ENCODE measurements at places on chromosomes 7 and 10.

DNA sequence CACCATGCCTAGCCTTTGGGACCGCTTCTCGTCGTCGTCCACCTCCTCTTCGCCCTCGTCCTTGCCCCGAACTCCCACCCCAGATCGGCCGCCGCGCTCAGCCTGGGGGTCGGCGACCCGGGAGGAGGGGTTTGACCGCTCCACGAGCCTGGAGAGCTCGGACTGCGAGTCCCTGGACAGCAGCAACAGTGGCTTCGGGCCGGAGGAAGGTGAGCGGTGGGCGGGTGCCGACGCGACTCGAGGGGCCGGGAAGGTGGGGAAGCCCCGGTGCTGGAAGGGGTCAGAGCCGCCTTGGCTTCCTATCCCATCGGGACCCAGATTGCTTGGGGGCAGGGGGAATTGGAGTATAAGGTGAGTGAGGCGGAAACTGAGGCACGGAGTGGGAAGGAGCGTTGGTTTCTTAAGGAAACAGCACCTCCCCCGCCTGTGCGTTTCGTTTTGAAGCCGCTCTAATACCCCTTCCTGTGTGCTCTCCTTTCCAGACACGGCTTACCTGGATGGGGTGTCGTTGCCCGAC is 547 bp downstream of the DDIT4 start:
- DNase-seq: no peak

DNA sequence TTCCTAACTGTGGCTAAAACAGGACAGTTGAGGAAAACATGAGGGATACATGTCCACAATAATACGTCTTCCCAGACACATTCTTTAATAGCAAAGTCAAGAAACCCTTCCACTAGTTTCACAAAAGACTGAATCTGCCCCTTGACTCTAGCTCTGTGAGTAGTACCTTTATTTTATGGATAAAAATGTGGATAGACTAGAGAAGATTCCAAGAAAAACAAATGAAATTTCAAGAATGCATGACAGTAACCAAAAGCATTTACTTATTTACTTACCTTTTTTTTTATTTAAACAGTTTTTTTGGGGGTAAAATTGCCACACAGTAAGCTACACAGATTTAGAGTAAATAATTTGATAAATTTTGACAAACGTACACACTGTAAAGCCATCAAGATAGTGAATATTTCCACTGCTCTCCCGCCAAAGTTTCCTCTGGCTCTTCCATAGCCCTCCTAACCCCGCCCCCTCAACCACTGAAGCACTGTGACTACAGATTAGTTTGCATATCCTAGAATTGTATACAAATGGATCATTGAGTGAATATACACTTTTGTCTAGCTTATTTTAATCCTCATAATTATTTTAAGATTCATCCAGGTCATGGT is 420.4 kb upstream of the ZMIZ1 start:
- no peak for DNase-seq

- no peak for DNase-seq
Observed at GRCh38 chr7:135167365-135167917, 3.1 kb downstream of the CYREN start.

- no peak for DNase-seq
Observed at GRCh38 chr10:78203915-78204818, 170.5 kb downstream of the RPS24 start.

- DNase-seq: no peak
Observed at GRCh38 chr10:103350175-103350516, 794 bp downstream of the PCGF6 start.

DNA sequence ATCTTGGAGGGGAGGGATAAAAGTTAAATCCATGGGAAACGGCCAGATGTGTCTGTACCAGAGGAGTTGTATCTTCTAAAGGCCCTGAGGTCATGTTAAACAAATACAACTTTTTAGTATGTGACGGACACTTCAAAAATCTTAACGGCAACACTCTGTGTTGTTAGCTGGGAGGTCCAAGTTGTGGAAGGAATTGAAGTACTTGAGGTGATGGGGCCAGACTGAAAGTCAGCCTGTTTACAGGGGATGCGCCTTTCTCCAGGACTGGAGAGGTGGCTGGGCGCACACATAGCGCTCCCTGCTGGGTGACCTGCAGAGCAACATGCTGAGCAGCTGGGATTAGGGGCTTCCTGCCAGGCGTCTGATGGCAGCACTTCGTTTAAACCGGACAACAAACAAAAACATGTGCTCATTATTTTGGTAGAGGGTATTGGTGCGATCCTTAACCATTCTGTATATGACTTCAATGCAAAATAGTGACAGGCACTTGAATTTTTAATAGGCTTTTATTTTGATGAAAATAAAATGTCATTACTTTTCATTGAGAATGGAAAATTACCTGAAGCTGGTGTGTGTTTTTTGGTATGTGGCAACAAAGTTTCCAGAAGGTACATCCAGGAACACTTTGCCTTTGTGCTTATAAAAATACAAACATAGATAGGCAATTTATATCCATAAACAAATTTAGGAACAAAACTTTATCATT is 198.2 kb downstream of the MLLT10 start:
- no peak for DNase-seq

- DNase-seq: no peak
Observed at GRCh38 chr10:89700923-89701241, 508 bp upstream of the KIF20B start.

DNA sequence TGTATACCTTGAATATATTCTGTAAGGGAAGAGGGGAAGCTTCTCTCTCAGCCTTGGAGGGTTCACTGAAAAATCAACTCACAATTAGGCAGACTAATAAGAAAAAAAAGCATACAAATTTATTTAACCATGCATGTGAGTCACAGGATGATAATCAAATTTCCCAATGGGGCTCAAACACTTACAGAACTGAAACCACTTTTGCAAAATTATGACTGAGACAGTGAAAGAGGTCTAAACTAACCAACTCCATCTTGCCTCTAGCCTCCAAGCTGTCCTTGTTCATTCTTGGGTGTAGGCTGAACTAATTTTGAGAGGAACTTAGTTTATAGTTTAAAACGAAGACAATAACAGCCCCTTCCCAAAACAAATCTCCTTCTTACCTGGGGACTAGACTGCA is 618.3 kb upstream of the AUTS2 start:
- no peak for DNase-seq

DNA sequence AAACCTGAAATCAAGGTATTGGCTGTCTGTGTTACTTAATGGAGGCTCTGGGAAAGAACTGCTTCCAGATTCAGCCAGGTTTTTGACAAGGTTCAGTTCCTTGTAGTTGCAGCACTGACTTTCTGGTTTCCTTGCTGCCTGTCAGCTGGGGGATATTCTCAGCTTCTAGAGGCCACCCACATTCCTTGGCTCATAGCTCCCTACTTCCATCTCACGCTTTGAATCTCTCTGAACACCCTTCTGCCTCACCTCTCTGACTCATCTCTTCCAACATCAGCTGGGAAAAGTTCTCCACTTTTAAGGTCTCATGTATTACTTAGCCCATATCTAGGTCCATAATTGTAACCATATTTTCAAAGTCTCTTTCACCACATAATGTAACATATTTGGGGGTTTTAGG is 22.9 kb upstream of the GPR22 start:
- DNase-seq: no peak

GRCh38 chr7:147145194-147145593 is 1028.6 kb downstream of the CNTNAP2 start:
- no peak for DNase-seq

- DNase-seq: no peak
Observed at GRCh38 chr7:120920591-120921274, 29.8 kb upstream of the ING3 start.

DNA sequence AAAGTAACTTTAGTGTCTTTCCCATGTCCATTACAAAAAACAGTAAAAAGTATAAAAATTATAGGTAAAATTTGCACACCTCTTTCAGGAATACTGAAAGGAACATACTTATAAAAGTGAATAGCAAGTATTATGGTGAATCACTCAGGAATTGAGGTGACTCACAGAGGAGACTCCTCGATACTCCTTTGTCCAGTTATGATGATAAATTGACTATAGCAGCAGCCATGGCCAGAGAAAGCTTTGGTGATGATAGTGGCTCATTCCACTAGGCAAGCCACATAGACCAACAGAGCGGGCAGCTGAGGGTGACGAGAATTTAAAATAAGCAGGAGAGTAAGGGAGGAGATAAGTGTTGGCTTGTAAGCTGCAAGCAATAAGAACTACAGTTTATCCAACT is 1231.1 kb upstream of the CELF2 start:
- no peak for DNase-seq

DNA sequence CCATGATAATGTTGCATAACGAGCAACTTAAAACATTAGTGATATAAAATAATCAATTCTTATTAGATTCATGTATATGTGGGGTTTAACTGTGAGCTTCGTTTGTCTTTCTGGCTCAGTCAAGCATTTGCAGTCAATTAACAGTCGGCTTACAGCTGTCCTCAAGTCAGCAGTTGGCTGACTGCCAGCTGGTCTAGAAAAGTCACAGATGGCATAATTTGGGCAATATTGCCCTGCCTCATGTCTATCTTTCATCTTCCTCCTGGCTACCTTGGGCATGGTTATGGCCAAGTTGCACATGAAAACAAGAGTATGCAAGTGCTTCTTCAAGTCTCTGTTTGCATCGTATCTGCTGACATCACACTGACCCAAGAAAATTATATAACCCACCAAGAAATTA is 186.1 kb upstream of the ZWINT start:
- DNase-seq: no peak

- no peak for DNase-seq
Observed at GRCh38 chr10:12414278-12414989, 65.1 kb downstream of the CAMK1D start.

GRCh38 chr7:713139-713457 is 13.4 kb upstream of the DNAAF5 start:
- no peak for DNase-seq

GRCh38 chr7:155011086-155011485 is 8.2 kb upstream of the PAXIP1 start:
- DNase-seq: no peak

DNA sequence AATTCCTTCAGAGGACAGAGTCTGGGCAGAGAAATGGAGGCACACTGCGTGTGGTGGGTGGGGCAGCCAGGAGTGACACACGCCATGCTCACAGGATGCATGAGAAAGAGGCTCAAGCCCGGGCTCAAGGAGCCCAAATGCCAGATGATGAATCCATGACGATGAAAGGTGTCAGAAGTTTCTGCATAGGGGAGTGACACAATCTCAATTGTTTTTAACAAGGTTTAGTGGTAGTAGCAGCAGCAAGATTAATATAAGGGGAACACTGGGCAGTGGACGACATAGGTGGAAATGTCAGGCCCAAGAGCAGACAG is 126.1 kb downstream of the TNS3 start:
- no peak for DNase-seq

GRCh38 chr10:21280971-21281572 is 244.4 kb downstream of the SKIDA1 start:
- no peak for DNase-seq

GRCh38 chr7:127819975-127820731 is 168.2 kb downstream of the SND1 start:
- no peak for DNase-seq

DNA sequence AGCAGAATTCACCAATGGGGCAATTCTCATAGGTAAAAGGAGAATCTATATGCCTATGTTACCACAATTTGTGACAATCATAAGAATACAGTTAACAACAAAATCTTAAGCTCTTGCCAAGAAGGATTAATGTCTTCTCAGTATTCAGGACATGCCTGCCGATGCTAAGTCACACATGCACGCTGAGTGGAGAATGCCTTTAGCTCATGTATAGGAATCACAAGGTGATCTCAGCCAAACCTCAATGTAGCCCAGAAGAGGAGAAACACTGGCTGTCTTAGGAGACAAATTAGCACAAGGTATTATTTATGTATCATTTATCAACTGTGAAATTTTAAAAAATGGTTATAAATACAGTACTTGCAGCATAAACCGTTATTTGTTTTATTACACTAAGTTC is 2.7 kb downstream of the HTR7 start:
- no peak for DNase-seq

DNA sequence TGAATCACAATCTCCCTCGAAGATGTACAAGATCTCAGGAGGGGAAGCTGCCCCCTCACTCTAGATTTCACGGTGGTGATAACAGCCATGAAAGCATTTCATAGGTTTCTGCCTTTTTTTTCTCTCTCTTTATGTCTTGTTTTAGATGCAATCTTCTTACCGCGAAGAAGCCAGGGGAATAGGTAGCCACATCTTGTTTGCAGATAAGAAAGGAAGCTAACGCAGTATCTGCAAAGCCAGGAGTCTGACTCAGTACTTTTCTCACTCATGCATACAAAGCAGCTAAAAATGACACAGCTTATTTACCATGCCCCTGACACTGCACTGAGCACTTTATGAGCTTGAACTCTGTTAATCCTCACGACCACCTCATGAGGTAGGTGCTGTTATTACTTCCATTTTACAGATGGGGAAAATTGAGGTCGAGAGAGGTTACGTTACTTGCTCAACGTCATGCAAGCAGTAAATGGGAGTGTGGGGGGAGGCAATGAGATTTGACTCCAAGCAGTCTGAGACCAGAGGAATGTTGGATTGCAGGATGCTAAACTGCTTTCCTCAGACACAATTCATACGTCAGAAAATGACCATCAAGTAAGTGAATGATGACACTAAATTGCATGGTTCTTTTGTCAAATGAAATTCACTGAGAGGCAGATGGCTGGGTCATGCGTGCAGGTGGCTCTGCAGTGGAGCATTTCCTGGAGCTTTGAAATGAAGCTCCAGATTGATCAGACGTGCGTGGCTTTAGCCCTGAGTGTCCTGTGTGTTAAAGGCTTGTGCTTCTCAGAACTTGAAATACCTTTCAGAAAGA is 3.3 kb downstream of the MAP3K8 start:
- no peak for DNase-seq

DNA sequence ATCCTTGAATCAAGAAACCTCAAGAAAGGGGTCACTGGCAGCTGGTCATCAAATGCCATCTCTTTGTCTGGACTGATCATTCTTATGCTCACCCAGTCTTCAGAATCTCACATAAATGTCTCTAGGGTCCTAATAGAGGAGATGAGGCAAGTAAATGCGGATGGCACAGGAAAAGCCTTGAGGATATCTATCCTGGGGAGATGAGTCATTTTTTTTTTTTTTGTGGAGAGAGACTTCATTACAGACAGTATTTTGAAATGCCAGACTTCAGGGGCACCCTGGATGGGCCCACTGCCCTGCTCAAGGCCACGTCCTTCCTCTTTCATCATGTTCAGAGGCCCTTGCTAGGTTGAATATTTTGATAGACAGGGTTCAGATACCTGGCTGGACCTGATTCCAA is 19.5 kb upstream of the PLPP4 start:
- no peak for DNase-seq

DNA sequence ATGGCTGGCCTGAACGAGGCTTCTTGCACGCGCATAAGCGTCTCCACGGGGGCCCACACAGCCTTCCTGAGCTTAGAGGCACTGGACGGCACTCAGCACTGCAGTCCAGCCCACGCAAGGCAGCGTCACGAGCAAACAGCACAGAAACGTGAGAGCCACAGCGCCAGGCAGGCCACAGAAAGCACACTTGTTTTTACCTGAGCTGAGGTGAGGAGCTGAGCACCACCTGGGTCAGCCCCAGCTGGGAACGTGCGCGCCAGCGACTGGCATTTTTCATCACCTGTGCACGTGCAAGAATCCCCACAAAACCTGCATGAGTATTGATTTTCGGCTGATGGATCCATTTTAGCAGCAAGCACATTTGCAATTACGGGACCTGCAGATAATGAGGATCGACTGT is 26.7 kb downstream of the IQCE start:
- DNase-seq: no peak

GRCh38 chr7:82007315-82007714 is 237.5 kb upstream of the HGF start:
- DNase-seq: no peak

Measured in stimulated activated CD8-positive, alpha-beta memory T cell treated with anti-CD3 and anti-CD28 coated beads, Interleukin-4, amount 100 ng/mL, for 4 hours (primary cell).